ENCODE measurements at places on chromosomes 4 and X.

DNA sequence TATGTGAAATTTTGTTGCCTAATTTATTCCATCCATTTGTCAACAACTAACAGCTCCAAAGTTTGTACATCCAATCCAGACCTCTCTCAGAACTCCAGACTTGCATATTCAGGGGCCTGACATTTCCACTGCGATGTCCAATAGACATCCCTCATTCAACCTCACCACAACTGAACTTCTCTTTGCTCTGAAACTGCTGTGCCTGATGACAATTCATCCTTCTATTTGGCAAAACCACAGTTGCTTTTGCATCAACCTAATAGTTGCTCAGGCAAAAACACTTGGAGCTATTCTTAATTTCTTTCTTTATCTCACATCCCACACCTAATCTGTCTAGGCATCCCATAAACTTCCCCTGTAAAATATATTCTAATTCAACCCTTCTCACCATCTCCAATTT lies 56.5 kb downstream of the ANTXR2 start:
- H3K27ac ChIP-seq: peak overlapping the region; percentile 20
- H3K36me3 ChIP-seq: no peaks in the 10 kb centered on the region
- no peak for DNase-seq
- H3K27me3 ChIP-seq: no peaks in the 10 kb centered on the region

DNA sequence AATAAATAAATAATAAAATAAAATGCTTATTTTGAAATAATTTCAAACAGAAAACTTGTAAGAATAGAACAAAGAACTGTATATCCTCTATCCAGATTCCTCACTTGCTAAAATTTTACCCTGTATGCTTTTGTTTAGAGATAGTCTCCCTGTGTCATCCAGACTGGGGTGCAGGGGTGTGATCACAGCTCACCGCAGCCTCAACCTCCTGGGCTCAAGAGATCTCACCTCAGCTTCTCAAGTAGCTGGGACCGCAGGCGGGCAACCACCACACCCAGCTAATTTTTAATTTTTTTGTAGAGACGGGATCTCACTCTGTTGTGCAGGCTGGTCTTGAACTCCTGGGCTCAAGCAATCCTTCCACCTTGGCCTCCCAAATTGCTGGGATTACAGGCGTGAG lies 17.5 kb upstream of the ARAF start:
- no peak overlapping the region for H3K27ac ChIP-seq
- H3K36me3 ChIP-seq: no peaks in the 10 kb centered on the region
- H3K4me1 ChIP-seq: no peaks in the 10 kb centered on the region
- no peaks in the 10 kb centered on the region for H3K27me3 ChIP-seq
- DNase-seq: no peak
- H3K4me3 ChIP-seq: no peak overlapping the region

DNA sequence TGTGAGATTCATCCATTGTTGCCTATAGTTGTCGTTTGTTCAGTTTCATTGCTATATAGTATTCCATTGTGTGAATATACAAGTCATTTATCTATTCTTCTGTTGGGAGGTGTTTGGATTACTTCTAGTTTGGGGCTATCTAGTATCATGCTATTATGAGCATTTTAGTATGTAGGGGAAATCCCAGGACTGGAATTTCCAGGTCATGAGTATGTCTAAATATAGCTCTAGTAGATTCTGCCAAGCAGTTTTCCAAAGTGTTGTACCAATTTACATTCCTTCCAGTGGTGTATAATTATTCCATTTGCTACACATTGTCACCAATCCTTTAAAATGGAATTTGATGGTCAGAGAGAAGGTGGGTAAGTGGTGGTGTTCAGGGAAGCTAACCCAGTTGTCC lies 30.1 kb downstream of the EGFL6 start:
- H3K27me3 ChIP-seq: no peaks in the 10 kb centered on the region
- H3K4me1 ChIP-seq: no peaks in the 10 kb centered on the region
- DNase-seq: no peak
- H3K36me3 ChIP-seq: no peaks in the 10 kb centered on the region
- no peak overlapping the region for H3K4me3 ChIP-seq

GRCh38 chrX:21056622-21057021 lies 317.6 kb upstream of the CNKSR2 start:
- no peak for DNase-seq
- H3K4me3 ChIP-seq: no peak overlapping the region
- no peaks in the 10 kb centered on the region for H3K27me3 ChIP-seq

GRCh38 chr4:186204103-186204559 lies 12.8 kb downstream of the CYP4V2 start:
- H3K4me1 ChIP-seq: no peaks in the 10 kb centered on the region
- peak overlapping the region; percentile 83 for H3K27ac ChIP-seq
- H3K4me3 ChIP-seq: peak overlapping the region; percentile 62
- no peaks in the 10 kb centered on the region for H3K27me3 ChIP-seq

DNA sequence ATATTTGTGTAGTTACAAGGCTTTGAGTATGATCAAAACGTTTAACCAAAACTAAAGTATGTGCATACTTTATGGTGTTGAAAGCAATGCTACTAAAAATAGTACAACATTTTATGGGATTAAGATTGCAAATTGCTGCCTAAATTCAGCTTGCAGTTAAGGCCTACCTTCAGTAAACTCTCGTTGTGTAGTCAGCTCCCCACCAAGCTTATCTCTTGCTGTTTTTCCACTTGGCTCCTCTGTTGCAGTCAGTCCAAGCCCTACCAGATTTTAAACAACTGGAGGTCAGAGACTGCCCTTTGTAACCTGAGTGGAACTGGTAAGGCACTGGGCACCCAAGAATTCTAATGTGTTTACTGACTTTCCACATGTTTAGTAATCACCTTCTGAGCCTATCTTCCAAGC lies 25.7 kb downstream of the AFF1 start:
- no peak overlapping the region for H3K4me3 ChIP-seq
- no peaks in the 10 kb centered on the region for H3K36me3 ChIP-seq
- no peaks in the 10 kb centered on the region for H3K27me3 ChIP-seq
- H3K4me1 ChIP-seq: no peaks in the 10 kb centered on the region
- no peak overlapping the region for H3K27ac ChIP-seq

- H3K4me1 ChIP-seq: no peaks in the 10 kb centered on the region
- no peaks in the 10 kb centered on the region for H3K36me3 ChIP-seq
- no peak overlapping the region for H3K4me3 ChIP-seq
- no peaks in the 10 kb centered on the region for H3K27me3 ChIP-seq
- peak overlapping the region; percentile 80 for H3K27ac ChIP-seq
- no peak for DNase-seq
Observed at GRCh38 chrX:24494647-24495075, 29.6 kb downstream of the PDK3 start.

DNA sequence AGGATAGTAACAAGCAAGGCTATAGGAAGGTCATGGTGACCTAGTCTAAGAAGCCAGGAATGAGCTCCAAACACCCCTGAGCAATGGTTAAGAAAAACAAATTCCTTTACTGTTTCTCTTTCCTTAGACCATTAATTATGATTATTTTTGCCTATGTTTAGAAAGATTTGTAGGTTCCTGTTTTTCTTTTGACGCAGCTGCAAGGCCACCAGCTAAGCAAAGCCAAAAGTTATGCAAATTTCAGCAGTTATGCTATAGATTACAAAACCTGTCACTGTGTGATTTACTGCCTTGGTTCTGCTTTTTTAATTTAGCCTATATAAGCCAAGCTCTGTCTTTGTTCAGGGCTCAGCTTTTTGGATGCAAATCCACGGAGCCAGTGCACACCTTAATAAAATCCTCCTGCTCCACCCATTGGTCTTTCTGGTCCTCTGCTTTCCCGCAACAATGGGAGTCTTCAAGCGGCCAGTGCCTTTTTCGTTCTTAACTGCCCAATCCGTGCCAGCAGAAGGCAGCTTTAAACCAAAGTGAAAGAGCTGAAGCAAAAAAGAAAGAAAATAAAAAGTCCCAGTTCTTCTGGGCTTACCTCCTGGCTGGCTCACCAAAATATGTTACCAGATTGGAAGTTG lies 1.4 kb upstream of the CEP135 start:
- H3K4me3 ChIP-seq: peak overlapping the region; percentile 89
- peaks cover 3% of the 10 kb centered on the region for H3K4me1 ChIP-seq
- no peaks in the 10 kb centered on the region for H3K27me3 ChIP-seq
- DNase-seq: no peak
- H3K36me3 ChIP-seq: no peaks in the 10 kb centered on the region

DNA sequence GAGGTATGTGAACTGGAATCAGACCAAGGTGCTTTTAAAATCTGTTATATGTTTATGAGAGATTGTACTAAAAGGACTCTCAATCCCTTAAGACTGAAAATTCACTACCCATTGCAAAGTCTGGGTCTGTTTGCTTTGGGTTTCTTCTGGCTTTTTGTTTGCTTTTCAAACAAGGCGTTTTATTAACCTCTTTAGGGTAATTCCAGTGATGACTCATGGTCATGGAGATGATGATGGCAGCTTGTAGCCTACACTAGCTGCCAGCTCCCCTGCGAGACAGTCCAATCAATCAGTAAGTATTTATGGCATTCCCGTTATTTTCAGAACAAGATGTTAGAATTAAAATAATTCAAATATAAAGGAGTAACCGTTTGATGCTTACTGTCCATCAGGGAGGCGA lies 643.8 kb upstream of the FTHL17 start:
- no peak for DNase-seq
- H3K4me1 ChIP-seq: no peaks in the 10 kb centered on the region
- no peaks in the 10 kb centered on the region for H3K27me3 ChIP-seq
- H3K4me3 ChIP-seq: no peak overlapping the region
- no peaks in the 10 kb centered on the region for H3K36me3 ChIP-seq

GRCh38 chr4:87019246-87019791 lies 84.5 kb downstream of the AFF1 start:
- H3K27ac ChIP-seq: peak overlapping the region; percentile 29
- DNase-seq: no peak
- H3K4me3 ChIP-seq: no peak overlapping the region
- no peaks in the 10 kb centered on the region for H3K27me3 ChIP-seq
- H3K4me1 ChIP-seq: peaks cover 19% of the 10 kb centered on the region
- H3K36me3 ChIP-seq: no peaks in the 10 kb centered on the region

DNA sequence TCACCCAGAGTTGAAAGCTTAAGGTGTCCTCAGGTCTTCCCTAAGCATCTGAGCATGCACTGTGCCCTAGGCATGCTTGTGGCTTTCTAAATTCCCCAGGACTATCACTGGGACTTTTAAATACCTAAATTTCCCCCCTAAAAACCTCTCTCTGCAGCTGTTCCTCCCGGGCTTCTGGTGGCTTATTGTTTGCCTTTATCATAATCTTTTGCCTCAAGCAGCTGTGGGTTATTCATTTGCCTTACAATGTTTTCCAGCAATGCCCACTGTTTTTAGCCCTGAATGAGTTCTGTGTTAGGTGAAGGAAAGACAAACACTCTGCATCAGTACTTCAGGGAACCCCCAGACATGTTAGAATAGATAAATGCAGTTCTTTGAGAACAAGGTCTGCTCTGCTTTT lies 455.0 kb downstream of the ZIC3 start:
- H3K27me3 ChIP-seq: no peaks in the 10 kb centered on the region
- H3K4me1 ChIP-seq: no peaks in the 10 kb centered on the region
- no peaks in the 10 kb centered on the region for H3K36me3 ChIP-seq
- no peak overlapping the region for H3K27ac ChIP-seq
- no peak overlapping the region for H3K4me3 ChIP-seq

GRCh38 chr4:14152834-14153519 lies 525.5 kb upstream of the BOD1L1 start:
- H3K4me3 ChIP-seq: no peak overlapping the region
- no peak for DNase-seq
- no peaks in the 10 kb centered on the region for H3K27me3 ChIP-seq
- no peaks in the 10 kb centered on the region for H3K4me1 ChIP-seq
- no peaks in the 10 kb centered on the region for H3K36me3 ChIP-seq
- H3K27ac ChIP-seq: no peak overlapping the region

GRCh38 chr4:75345423-75345822 lies 168.8 kb downstream of the RCHY1 start:
- DNase-seq: no peak
- no peak overlapping the region for H3K27ac ChIP-seq
- no peaks in the 10 kb centered on the region for H3K4me1 ChIP-seq
- no peak overlapping the region for H3K4me3 ChIP-seq
- H3K36me3 ChIP-seq: no peaks in the 10 kb centered on the region

- H3K36me3 ChIP-seq: no peaks in the 10 kb centered on the region
- peak; percentile 78 for DNase-seq
- H3K27me3 ChIP-seq: no peaks in the 10 kb centered on the region
- peaks cover 5% of the 10 kb centered on the region for H3K4me1 ChIP-seq
- H3K4me3 ChIP-seq: no peak overlapping the region
- H3K27ac ChIP-seq: peak overlapping the region; percentile 36
Observed at GRCh38 chr4:7929118-7929951, 10.3 kb downstream of the AFAP1 start.

Data from breast epithelium (tissue), 4 donors.